Gastrocnemius medialis (tissue), 4 donors: ENCODE measurements at places on chromosomes 5 and 9.

DNA sequence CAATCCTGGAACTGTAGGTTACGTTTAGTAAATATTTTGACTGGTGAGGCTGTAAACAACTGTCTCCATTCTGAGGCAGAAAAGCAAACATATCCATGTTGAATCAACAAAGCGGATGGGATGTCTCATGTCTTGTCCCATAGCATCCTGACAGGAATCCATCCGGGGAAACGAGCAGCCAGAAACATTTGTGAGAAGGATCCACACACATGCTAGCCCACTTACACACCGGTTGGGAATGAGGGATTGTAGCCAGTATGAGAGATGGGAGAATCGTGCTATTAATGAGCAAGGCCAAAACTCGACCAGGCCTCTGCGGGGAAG is 117.5 kb downstream of the FSTL4 start:
- no peak for DNase-seq

GRCh38 chr5:177132136-177133095 is 1.2 kb upstream of the NSD1 start:
- DNase-seq: no peak

- DNase-seq: no peak
Measured at GRCh38 chr9:76453785-76454184, 5.2 kb upstream of the GCNT1 start.

DNA sequence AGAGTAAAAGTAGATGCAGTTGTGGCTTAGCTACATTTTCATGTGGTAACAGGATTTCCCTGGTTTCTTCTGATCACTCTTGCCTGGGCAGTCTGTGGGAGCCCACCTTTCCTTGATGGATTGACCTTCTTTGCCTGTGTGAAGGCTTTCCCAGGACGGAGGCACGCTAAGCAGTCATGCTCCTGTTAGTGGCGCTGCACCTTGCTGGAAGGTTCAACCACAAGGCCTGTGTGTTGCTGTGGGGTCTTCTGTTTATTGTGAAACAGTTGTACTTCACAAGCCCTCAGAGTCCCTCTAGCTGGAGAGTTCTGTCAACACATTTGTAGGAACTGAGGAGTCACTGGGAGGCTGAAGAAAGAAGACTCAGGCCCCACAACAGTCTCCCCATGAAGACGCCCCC is 402.0 kb downstream of the IRX1 start:
- DNase-seq: no peak
